T-cell (primary cell): ENCODE measurements at places on chromosomes 4 and X.

- DNase-seq, result no peak
Observed at GRCh38 chrX:49991758-49992157, 69.4 kb downstream of the CLCN5 start.

- no peak for DNase-seq
Observed at GRCh38 chr4:130257271-130257670, 1161.3 kb downstream of the C4orf33 start.

DNA sequence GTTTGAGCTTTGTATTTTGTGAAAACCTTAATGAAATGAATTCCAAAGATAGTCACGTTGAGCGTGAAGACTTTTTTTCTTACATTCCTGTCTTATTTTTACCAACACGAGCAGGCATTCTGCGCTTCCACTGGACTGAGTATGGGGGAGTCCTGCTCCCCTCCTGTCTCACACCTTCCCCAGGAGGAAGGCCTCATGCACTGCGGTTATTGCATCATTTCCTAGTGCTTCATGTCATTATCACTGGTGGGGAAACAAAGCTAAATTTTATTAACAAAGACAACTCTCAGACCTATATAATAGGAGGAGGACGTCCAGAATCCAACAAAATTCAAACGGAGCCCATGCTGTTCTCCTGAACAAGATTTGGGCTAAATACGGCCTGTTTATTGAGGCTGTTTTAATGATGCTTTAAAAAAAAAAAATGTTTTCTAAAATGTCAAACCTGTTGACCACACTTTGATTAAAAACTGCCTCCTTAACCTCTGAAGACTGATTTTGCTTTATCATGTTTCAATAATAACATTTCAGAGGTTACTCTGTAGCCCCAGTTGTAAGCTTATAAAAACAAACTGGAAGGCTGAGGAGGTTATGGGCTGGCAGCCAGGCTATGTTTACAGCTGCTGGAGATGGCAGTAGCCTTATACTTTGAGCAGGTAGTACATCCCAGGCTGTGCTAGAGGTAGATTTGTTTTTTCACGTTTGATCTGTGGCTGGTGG is 118.0 kb downstream of the SOWAHB start:
- no peak for DNase-seq

DNA sequence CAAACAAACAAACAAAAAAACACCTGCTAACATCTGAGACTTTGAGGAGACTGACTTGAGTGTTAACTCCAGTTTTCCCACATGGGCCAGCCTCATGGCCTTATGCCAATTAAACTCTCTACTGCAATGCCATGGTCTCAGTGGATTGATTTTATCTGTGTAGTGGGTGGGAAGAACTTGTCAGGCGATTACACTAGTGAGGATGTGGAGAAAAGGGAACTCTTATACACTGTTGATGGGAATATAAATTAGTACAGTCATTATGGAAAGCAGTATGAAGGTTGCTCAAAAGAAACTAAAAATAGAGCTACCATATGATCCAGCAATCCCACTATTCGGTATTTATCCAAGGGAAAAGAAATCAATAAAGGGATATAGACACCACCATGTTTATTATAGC is 12.8 kb upstream of the XIAP start:
- no peak for DNase-seq

DNA sequence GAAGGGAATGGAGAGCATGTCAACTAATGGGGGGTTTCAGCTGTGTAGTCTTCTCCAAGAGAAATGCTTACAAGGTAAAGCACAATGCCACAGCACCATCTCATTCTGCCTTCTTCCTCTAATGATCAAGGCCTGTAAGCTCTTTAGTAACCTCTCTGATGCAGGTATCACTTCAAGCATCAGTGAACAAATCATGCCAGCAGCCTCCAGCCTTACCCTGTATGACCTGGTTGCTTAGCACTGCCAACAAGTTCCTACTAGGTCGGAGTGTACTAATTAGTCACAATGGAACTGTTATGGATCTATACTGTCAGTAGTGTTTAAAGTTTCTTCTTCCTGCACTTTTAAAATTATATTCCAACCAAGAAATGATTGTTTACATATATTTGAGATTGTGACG is 197.7 kb downstream of the GRID2 start:
- no peak for DNase-seq

DNA sequence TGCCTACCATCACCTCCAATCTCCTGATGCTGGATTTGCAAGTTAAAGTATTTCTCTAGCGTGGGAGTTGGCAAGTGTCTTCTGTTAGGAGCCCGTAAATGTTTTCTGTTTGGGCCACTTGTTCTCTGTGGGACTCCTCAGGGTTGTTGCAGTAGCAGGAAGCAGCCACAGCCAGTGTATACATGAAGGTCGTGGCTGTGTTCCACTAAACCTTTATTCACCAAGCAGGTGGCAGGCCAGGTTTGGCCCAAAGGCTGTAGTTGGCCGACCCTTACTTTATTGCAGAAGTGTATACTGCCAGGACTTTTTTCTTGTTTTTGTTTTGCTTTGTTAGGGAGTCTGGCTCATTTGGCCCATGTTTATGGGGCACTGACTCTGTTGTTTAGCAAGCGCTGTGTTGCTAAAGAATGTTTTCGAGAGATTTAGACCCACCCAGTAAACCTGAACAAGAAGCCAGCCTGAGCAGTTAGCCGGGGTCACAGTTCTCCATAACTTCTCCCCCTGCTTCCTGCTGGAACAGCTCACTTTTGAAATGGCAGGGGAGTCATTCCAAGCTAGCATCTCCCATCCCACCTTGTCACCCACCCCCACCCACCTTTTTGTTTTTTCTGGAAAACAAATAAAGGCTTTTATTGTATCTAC is 58.8 kb downstream of the SHROOM2 start:
- DNase-seq, result no peak

GRCh38 chr4:138410266-138410665 is 168.1 kb upstream of the SLC7A11 start:
- no peak for DNase-seq

DNA sequence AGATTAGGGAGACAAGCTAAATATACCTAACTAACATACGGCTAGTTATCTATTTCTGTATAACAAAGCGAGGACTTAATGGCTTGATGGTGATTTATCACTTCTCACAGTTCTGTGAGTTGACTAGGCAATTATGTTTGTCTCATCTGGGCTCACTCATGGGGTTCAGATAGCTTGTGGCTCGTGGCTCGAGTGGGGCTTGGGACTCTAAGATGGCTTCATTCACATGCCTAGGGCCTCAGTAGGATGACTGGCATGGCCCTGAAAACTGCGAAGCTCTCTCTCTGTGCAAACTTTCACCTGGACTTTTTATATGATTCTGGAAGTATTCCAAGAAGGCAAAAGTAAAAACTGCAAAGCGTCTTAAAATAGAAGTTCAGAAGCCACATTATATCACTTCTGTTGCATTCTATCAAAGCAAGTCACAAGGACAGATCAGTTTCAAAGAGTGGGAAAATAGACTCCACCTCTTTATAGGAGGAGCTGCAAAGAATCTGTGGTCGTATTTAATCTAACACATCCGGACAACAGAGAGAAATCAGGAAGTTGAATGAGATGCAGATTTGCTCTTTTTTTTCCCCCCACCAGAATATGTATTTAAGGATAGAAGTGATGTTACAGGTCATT is 491.2 kb downstream of the INPP4B start:
- no peak for DNase-seq

DNA sequence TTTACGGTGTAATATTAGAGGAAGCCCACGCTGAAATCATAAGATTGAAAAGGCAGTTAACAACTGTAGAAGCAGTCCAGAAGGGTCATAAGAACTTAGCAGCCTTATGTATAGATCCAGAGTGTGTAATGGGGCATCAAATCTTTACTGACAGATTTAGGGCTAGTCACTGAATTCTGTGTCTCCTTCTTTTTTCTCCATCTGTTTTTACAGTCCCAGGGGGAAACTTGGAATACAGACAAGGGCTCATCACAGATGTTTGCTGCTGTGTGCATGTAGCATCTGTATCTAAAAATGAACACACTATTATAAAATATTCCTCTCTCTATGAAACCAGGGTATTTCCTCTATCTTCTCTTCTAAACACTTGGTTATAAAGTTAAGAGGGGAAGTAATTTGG is 43.9 kb downstream of the CYSLTR1 start:
- no peak for DNase-seq

DNA sequence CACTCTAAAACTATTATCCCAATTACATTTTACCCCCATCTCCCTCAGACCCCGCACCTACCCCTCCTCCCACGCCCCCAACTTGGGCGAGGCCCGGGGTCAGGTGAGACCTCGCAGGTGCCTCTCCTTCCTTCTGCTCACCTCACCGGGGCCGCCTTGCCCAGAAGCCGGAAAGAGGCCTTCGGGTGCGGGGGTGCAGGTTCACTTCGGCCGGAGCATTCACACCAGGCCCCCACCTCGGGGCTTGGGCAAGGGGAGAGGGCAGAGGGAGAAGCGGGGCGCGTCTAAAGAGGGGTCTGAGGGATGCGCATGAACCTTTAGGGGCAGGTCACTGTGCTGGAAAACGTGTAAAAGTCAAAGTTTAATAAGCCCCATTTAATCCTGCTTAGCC is 427 bp downstream of the ZNF182 start:
- no peak for DNase-seq

- no peak for DNase-seq
Observed at GRCh38 chr4:156312261-156312847, 358.7 kb upstream of the CTSO start.

GRCh38 chr4:98822144-98822543 is 106.8 kb downstream of the EIF4E start:
- DNase-seq, result no peak

GRCh38 chr4:120526033-120526432 is 396.5 kb downstream of the PRDM5 start:
- DNase-seq, result no peak

DNA sequence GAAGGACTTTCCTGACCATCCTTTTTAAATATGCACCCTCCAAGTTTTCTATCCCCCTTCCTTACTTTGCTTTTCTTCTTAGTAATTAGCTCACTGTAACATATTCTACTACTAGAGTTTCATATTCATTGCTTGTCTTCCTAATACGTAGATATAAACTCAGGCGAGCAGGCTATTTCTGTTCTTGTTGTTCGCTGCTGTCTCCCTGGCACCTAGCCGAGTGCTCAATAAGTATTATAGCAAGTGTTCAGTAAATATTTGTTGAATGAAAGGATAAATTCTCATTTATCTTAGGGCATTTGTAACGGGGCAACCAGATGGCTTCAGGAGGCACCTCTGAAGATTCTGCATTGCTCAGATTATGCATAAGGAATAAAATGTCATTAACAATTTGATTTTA is 6.8 kb upstream of the RHOH start:
- DNase-seq, result no peak

- no peak for DNase-seq
Observed at GRCh38 chrX:40174001-40174853, 76.5 kb upstream of the BCOR start.
